SW480 (cell line): ENCODE measurements at places on chromosomes 13 and 19.

DNA sequence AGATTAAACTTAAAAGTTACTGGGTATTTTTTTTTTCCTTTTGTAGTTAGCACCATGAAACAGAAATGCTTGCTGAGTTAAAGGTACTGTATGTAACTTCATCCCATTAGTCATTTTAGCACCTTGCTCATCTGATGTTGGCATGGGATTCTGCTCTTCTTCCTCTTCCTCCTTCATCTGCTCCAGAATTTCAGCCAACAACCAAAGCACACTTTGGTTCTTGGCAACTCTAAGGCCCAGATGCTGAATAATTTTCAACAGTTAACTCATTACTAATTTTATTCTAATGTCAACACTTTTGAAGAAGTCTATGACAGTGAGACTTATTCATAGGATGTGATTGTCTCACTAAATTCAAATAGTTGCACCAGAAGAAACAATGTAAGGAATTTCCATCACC is 359.2 kb downstream of the KCTD12 start:
- DNase-seq: no peak

DNA sequence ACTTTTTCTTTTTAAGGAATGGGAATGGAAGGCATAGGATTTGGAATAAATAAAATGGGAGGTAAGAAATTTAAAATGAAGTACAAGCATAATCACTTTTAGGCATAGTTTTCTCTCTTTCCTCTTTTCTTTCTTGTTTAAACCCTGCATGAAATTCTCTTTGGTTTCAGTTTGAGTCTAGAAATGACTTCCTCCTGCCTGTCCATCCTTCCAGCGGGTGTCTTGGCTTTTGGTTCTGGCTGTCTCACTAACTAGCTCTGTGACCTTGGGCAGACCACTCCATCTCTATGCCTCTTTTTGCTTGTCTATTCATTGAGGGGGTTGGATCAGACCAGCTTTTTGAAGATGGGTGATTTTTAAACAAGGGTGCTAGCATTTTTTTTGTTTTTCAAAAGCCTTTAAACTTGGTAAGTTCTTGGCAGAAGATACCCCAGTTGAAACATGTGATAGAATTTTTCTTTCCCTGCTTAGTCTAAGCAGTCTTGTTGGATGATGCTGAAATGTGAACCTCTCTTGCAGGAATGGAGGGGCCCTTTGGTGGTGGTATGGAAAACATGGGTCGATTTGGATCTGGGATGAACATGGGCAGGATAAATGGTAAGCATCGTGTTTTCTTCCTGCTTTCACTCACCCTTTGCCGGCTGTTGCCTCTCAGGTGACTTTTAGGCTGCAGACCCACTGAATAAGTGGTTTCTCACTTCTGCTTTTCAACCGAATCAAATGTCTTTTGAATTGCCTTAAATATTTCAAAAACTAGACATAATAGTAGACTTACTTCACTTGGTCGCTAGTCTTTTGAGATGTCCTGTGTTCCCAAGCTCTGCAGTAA is 28.6 kb downstream of the PRAM1 start:
- DNase-seq: no peak

GRCh38 chr19:11856596-11857250 is 8.2 kb downstream of the ZNF439 start:
- DNase-seq: no peak

DNA sequence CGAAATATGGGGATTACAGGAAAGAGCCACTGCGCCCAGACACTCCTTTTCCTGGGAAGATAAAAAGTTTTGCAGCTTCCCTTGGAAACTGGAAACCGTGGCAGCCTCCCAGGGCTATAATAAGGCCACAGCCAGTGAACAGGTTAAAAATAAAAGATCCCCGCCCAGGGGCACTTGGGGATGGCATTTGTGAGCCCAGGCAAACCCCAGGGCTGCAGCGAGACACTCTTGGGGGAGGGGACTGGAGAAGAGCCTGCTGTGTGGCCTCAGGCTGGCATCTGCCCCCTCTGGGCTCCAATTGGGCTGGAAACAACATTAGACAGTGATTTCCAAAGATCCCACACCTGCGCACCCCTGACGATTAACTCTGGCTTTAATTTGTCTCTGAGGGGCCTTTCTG is 11.2 kb downstream of the FEM1A start:
- DNase-seq: no peak

GRCh38 chr19:4684312-4685095 is 14.4 kb upstream of the MYDGF start:
- no peak for DNase-seq

GRCh38 chr19:3683405-3684053 is 16.7 kb downstream of the PIP5K1C start:
- DNase-seq: no peak

GRCh38 chr13:83350569-83350968 is 531.7 kb downstream of the SLITRK1 start:
- no peak for DNase-seq

DNA sequence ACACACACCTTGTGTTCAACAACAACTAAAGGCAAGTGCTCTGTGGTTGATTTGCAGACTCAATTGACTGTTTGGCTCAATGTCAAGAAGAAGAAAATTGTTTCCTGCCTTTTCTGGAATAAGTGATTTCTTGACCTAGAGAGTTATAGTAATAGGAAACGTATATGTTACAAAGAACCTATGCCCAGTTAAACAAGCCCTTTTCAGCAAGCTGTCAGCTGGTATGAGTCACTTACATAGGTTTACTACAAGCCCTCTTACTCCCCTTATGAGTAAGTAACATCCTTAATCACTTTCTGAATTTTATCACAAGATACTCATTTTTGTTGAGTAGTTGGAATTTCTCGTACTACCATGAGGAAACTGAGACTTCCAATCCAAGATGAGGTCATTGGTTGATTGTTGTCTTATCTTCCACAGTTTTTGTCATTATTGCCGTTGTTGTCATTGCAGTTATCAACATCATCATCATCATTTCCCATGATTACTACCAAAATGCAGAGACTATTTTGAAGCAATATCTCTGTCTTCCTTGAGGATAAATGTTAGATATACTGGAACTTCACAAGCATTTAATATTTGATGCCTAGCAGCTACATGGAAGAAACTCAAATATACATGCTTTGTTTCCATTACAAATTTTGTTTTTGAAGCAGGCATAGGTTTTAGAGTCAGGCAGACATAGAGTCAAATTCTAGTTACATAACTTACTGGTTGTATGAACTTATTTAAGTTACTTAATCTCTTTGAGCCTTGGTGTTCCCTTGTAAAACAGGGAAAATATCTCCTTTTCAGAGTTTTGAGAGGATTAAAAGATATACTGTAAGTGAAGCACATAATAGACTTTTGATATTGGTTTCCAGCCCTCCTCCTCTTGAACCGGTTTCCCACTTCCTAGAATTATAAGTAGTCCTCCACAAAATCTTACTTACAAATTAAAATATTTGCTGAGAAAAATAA is 106.0 kb downstream of the RAP2A start:
- no peak for DNase-seq

DNA sequence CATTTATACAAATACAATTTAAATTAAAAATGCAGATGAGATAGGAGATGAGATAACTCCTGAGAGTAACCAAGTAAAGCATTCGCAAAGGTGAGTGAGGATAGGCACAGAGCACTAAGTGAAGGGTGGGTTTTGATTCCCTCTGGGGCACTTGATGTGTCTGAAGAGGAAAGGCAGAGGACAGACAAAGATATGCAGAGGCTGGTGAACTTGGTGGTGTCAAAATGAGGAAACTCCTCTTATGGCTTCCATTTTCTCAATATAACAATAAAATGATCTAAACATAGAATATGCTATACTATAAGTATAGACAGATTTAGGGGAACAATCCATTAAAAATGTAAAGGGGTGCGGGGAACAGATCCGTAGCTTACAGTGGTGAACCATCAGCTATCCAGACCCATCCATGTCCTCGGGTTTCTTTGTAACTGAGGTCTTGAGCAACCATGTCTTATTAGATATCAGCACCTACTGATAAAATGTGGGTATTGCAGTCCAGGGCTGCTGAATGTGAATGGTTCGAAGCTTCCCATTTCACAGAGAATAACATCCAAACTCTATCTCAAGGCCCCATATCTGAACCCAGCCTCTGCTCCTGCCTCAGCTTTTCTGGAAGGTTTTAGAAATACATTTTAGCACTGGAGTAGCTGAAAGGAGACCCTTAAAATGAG is 73.9 kb upstream of the SLC10A2 start:
- DNase-seq: peak; percentile 9

GRCh38 chr19:6021878-6022569 is 44.1 kb upstream of the RANBP3 start:
- DNase-seq: peak; percentile 49

GRCh38 chr19:42276821-42277220 is 7.8 kb downstream of the CIC start:
- no peak for DNase-seq

DNA sequence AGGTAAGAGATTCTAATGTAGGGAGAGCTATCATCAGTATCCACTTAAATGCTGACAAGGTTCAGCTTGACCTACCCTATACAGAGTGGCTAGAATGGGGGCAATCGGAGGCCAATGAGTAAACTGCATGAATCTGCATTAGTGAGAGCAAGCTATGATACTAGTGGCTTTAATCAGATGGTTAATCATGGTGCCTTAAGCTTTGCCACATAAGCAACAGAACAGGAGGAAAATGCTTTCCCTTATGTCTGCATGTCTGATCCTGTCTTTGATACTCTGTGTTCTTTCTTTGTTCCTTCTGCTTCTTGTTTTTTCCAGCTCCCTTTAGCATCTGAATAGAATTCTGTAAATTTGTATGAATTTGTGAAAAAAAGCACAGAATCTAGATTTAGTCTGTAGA is 91.1 kb downstream of the WDFY2 start:
- no peak for DNase-seq

DNA sequence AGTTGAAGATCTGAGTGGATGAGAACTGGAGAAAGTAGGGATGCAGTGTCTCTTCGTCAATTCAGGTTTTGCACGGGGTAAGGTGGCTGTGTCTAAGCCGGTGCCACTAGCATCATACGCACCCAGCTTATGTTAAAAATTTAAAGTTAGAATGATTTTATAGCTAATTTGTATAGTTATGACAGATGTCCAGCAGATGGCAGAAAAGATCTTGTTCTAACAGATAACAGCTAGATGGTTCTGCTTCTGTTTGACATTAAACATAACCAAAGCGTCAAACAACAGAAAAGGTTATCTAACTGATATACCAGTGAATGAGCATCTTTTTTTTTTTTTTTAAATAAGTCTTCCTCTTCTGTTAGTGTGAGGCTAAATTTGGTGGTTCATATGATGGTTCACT is 18.8 kb upstream of the EDDM13 start:
- peak; percentile 74 for DNase-seq

- DNase-seq: no peak
These were observed 38.7 kb downstream of the ELF1 start for GRCh38 chr13:40980461-40980860.

DNA sequence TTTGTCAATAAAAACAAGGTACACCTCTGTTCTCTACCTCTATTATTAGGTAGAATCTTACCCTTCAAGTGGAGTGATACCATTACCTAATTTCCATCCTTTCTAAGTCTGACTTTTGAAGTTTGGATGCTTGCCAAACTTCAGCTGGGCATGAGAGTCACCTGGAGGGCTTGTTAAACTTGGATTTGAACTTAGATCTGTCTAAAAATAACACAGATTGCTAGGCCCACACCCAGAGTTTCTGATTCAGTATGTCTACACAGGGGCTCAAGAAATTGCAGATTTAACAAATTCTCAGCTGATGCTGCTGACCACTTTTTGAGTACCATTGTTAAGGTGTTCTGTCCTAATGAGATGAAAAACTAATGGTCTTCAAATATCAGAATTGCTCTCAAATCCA is 512.2 kb downstream of the LMO7 start:
- DNase-seq: no peak

DNA sequence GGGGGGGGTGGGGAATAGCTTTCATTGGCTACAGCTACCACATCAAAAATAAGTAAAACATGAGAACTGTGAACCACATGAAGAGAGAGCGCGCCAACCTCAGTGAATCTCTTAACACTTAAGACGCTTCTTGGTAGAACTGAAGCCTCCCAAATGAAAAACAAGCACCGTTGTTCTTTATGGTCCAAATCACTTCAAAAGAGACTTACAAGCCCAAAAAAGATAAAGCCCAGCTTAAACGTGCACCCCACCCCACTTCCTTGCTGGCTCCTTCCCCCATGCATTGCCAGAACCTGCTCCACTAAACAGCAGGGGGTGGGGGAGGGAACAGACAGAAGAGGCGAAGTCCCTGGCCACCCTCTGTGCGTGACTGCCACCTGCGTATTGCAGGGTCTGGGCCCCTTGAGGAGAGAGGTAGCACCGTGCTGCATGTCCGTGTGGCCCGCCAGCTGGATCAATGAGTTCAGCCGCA is 479.1 kb downstream of the FOXO1 start:
- no peak for DNase-seq

DNA sequence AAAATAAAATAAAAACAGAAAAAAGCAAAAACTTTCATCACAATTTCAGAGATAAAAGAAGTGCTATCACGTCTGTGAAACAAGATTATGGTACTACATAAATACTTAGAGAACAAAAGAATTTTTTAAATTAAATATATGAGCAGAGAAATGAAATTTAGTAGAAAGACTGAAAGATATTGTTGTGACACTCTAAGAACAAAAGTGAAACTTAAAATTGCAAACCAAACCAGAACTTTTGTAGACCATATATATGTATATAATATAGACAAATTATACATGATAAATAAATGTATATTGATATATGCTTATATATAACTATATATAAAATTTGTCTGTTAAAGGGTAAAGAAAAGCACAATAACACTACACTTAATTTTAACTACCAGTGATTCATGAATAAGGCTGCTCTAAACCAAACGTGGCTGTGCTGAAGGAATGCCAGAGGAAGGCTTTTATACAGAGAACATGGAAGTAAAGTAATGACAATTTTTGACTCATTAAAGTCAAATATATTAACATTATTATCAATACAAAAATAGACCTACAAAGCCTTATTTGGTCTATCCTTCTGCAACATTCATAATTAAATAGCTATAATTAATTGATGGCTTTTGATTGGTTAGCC is 1516.7 kb upstream of the PCDH20 start:
- DNase-seq: no peak

GRCh38 chr19:19820774-19821320 is 703 bp downstream of the ZNF506 start:
- no peak for DNase-seq

- no peak for DNase-seq
These were observed 124.5 kb upstream of the ZNF507 start for GRCh38 chr19:32220951-32221350.

GRCh38 chr13:111177081-111177711 is 62.1 kb downstream of the ARHGEF7 start:
- DNase-seq: no peak

GRCh38 chr19:49596954-49597702 is 6.1 kb downstream of the PRR12 start:
- no peak for DNase-seq

GRCh38 chr13:40169476-40169875 is 497.0 kb downstream of the FOXO1 start:
- no peak for DNase-seq

- peak; percentile 83 for DNase-seq
These were observed 18.9 kb downstream of the VASP start for GRCh38 chr19:45526143-45526542.

GRCh38 chr13:38766799-38767198 is 79.9 kb downstream of the FREM2 start:
- DNase-seq: no peak

- DNase-seq: no peak
These were observed 469.8 kb downstream of the DCT start for GRCh38 chr13:94009701-94010100.

- DNase-seq: no peak
These were observed 20.4 kb downstream of the COG6 start for GRCh38 chr13:39675904-39676303.

GRCh38 chr19:32891609-32892008 is 22.0 kb upstream of the SLC7A9 start:
- no peak for DNase-seq

GRCh38 chr13:110271313-110271712 is 35.6 kb downstream of the COL4A1 start:
- DNase-seq: no peak
